ENCODE measurements at places on chromosomes 3 and 15.

DNA sequence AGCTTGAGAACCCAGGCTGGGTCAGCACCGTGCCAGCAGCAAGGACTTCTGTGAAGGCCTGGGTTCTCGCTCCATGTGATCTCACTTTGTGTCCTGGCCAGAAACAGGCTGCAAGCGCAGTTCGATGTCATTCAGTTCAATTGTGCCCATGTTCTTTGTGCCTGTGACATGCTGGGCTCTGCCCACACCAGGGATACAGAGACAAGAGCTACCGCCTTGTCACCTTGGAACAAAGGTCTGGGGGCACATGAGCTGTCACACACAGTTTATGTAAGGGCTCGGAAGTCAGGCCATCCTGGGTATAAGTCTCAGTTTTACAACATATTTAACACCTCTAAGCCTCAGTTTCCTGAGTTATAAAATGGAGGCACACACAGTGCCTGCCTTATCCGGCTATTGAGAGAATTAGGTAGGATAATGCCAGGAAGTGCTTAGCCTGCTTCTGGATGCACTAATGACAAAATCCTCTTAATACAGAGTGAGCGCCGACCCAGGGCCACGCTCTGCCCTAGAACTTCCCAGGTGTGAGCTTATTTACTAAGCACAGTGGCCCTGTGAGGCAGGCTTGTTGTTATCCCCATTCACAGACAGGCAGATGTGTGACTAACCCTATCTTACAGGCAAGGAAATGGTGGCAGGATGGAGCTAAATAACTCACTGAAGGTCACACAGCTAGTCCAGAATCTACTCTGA, 50.4 kb upstream of the LIMD1 start:
- no peak for DNase-seq

DNA sequence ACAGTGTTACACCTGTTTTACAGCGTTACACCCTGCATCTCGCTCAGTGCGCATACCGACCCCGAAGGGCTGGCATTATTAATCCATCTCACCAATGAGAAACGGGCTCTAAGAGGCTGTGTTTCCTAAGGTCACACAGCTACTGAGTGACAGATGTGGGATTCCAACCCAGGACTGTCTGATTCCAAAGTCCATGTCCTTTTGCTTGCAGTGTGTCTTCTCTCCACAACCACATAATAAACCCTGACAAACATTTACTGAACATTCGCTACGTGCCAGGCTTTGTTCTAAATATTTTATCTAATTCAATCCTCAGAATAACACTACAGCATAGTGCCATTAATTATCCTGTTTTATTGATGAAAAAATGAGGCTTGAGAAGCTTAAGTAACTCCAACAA, 79.1 kb downstream of the RAB11A start:
- DNase-seq: no peak

- no peak for DNase-seq
Observed at GRCh38 chr3:183161552-183162336, 790 bp downstream of the LAMP3 start.

DNA sequence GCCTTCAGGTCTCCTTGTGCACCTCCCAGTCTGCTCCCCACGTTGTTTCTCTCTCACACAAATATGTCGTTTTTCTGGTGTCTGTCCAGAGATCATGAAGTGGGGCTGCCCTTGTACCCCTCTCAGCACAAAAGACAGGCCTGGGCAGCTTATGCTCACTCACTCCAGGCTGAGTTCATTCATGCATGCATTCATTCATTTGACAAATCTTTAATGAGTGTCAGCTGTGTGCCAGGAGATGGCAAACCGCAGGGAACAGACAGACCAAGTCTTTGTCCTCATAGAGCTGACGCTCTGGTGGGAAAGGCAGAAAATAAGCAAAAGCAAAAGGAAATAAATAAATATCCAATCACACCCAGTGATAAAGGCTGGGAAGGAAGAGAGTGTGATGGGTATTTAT, 7.6 kb upstream of the TRH start:
- no peak for DNase-seq

GRCh38 chr3:40901298-40901697, 298.0 kb upstream of the CTNNB1 start:
- DNase-seq: no peak

- DNase-seq: no peak
Observed at GRCh38 chr3:53792866-53793265, 53.4 kb downstream of the CHDH start.

GRCh38 chr15:59866642-59867041, 137.5 kb upstream of the FOXB1 start:
- no peak for DNase-seq

- DNase-seq: no peak
Observed at GRCh38 chr15:94412979-94413746, 181.8 kb downstream of the MCTP2 start.

DNA sequence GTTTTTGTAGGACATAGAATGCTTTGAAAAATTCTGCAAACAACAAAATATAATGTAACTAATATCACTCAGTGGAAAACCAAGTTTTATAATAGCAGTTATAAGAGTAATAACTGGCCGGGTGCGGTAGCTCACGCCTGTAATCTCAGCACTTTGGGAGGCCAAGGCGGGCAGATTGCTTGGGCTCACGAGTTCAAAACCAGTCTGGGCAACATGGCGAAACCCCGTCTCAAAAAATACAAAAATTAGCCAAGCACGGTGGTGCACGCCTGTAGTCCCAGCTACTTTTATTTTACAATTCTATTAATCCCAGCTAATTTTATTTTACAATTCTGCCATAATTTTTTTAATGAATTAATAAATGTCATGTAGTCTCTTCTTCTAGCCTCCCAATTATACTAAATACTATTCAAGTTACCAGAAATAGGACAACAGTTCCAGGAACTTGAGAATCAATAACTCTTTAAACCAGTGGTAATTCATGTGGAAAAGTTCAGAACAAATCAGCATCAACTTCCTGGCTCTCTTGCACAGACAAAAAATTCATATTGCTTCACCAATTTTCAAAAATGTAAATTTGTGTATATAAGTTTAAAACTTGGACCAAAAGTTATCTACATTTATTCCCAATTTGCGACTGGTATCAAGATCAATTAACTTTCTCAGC, 2.2 kb downstream of the DENND4A start:
- DNase-seq: no peak

DNA sequence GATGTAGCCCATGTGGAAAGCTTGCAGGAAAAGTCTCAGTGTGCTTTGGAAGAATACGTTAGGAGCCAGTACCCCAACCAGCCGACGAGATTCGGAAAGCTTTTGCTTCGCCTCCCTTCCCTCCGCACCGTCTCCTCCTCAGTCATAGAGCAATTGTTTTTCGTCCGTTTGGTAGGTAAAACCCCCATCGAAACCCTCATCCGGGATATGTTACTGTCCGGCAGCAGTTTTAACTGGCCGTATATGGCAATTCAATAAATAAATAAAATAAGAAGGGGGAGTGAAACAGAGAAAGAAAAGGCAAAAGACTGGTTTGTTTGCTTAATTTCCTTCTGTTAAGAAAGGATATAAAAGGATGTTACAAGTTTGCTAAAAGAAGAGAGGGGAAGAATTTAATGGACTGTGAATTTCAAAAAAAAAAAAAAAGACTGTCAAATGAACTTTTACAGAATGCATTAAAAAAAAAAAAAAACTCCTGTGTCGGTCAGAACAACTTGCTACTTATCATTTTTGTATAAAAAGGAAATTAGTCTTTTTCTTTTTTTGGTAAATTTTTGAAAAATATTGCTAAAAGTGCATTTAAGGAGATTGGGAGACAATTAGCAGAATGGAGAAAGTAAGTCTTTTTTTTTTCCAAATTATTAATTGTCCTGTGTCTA, 7.0 kb downstream of the NR2F2 start:
- no peak for DNase-seq

DNA sequence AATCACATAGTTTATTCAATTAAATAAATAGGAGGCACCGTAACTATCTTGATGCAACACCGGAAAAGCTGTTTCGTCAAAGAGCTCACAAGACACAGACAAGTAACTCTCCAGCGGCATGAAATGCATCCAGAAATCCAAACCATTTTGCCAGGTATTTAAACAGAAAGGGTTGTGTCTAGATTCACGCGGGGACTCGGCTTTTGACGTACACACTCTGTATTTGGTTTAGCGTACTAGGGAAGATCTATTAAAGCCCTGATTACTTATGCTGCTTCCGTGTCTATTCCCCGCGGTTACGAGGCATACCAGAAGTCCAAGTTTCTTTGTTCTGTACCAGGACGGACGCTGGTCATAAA, 718 bp downstream of the BNIP2 start:
- DNase-seq: peak; percentile 36

GRCh38 chr3:41176596-41176995, 22.7 kb upstream of the CTNNB1 start:
- no peak for DNase-seq

DNA sequence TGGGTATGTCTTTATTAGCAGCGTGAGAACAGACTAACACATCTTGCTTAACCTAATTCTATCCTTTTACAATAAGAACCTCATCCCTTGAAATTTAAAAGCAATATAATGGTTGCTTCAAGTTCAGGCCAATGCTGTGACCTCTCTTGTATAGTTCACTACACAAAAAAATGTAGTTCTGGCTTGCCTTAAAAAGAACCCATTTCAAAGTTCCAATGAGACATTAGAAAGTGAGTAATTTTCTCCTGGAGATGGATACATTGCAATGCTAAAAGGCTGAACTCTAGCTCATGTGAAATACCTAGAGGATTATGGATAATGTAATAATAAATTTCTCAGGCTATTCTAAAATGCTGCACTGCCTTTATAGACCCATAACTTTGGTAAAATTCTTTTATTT, 47.8 kb downstream of the ATP13A4 start:
- DNase-seq: no peak

- peak; percentile 96 for DNase-seq
Observed at GRCh38 chr3:69051756-69052471, at the start of gene TMF1. TSS of gene TMF1 (minus strand) at chr3:69052333. CDS start at chr3:69052086, 247 bp downstream.

- no peak for DNase-seq
Observed at GRCh38 chr3:126704494-126705214, 614 bp downstream of the CHCHD6 start.

DNA sequence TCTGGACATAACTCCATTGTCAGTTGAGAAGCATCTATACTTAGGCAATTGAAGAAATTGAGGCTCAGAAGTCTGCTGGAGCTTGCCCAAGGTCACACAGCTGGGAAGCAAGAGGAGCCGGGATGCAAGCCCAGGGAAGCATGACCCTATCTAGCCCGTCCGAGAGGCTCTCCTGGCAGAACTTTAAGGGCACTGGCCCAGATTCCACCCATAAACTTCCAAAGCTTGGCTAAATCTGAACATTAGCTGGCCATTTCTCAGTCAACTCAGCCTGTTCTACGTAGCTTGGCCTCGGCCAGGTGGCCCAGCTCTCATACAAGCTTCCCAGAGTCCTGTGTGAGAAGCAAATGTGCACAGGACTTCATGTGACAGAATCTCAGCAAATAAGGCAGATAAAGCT, 75.8 kb downstream of the LRIG1 start:
- no peak for DNase-seq

- no peak for DNase-seq
Observed at GRCh38 chr3:24470277-24470676, 24.4 kb downstream of the THRB start.

- peak; percentile 85 for DNase-seq
Observed at GRCh38 chr15:72197460-72198355, at the start of gene GRAMD2A. TSS of gene GRAMD2A (minus strand) at chr15:72197787.

- no peak for DNase-seq
Observed at GRCh38 chr15:51750186-51750585, 1.2 kb upstream of the TMOD2 start.

GRCh38 chr3:170585008-170585936, 603 bp downstream of the SLC7A14 start:
- peak; percentile 25 for DNase-seq

DNA sequence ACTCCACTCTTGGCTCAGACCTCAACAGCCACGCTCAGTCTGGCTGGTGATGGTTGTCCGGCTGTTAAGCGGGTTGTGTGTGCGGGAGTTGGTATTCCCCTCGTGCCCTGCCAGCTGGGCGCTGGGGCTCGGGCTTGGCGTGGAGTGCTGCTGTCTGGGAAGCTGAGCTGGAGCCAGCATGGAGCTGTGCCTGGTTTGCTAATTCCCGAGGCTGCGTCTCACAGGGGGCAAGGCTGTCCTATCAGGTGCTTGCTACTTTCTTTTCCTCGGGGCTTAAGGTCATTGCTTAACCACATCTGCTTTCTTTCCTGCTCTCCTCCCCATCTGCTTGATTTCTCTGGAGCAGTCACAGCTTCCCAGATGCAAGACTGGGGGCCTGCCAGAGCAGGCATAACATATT, 29.9 kb downstream of the PDIA5 start:
- DNase-seq: peak; percentile 45

DNA sequence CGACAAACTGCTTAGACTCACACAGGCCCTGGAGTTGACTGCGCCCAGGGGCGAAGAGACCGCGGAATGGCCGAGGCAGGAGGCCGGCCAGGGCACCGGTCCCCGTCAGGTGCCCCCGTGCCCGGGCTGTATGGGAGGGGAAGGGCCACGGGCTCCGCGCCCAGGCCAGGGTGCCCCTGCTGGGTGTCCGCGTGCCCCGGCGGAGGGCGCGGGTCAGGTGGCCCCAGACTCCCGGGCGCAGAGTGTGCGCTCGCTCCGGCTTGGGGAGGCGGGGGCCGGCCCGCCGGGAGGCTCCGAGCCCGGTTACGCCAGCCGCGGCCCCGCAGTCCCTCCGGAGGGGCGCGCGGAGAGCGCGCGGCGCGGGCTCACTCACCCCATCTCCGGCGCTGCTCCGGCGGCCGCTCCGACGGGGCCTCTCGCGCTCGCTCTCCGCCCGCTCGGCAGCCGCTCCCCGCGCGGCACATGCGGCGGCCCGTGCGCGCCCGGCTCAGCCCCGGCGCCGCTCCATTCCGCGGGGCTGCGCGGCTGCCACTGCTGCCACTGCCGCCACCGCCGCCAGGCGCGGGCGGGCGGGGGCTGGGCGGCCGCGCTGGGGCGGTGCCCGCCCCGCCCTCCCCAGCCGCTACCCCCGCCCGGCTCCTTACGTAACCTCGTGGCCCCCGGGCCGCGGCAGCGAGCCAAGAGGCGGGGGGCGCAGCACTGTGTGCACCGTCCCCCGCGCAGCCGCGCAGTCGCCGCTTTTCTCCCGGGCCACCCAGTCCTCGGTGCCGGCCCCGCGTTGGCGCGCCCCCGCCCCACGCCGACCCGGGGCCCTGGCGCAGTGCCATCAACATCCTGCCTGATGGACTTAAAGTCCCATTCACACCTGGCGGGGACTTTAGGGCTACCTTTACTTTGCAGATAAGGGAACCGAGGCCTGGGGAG, at the start of gene HOMER2:
TSS of gene HOMER2 (minus strand) at position 563 of the 924 bp plus-strand sequence. CDS start at position 378, 185 bp downstream.
- DNase-seq: peak; percentile 64

DNA sequence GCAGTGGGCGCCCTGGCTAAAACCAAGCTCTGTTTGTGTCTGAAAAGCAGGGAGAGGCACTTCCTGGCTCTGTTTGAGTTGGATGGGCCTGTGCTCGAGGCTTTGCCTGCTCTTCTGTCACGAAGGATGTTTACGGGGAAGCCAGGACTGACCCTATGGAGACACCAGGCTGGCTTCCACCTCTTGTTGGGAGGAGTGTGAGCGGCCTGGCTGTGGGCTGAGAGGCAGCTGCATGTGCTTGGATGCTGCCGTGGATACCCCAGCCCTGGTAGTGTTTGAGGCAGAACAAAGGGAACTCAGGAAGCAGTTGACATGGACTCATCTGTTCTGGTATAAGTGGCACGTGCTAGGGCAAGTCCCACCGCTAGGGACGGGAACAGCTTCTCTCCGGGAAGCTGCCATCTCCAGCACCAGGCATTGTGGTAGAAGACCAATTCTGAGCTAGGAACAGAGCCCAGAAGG, 17.6 kb upstream of the SLC41A3 start:
- DNase-seq: peak; percentile 4

- no peak for DNase-seq
Observed at GRCh38 chr15:80951941-80952340, 37.7 kb downstream of the MESD start.
